ENCODE measurements at places on chromosomes 16 and 17. TPM values are rescaled to one million over a fixed set of nuclear protein-coding genes. Genes with fewer than 3 reads are reported as not detected.

Gene XAF1
- total RNA-seq: 31.7 TPM

Gene KCNH6
- not detected for total RNA-seq

Gene OR2C1
- total RNA-seq: not detected

Gene ITGB3
- total RNA-seq: 5.7 TPM

Gene SEPTIN1
- total RNA-seq: 2.2 TPM

Gene KCNH4
- not detected for total RNA-seq

Gene TERB1
- total RNA-seq: not detected

Gene PERCC1
- not detected for total RNA-seq

Gene CTRB2
- total RNA-seq: not detected

Gene TMEM219
- 66.4 TPM for total RNA-seq

Gene KRT33B
- total RNA-seq: not detected

Gene FADS6
- total RNA-seq: not detected

Gene CPHXL2
- not detected for total RNA-seq

Gene ZNF385C
- total RNA-seq: 0.13 TPM

Gene PDP2
- total RNA-seq: 2.7 TPM

Gene NKD1
- total RNA-seq: 0.40 TPM

Gene AATK
- 9.3 TPM for total RNA-seq
